ENCODE measurements at places on chromosomes 7 and 10. TPM values are rescaled to one million over a fixed set of nuclear protein-coding genes. Genes with fewer than 3 reads are reported as not detected.

The EFCAB10 gene
- total RNA-seq: 0.39 TPM

The MRC1 gene
- 0.11 TPM for total RNA-seq

The CDK14 gene
- 15.4 TPM for total RNA-seq

The ADARB2 gene
- not detected for total RNA-seq

The TES gene
- 1,070 TPM for total RNA-seq

The ZNF503 gene
- total RNA-seq: 18.1 TPM

The NRF1 gene
- total RNA-seq: 13.7 TPM

The SAMD9L gene
- 0.79 TPM for total RNA-seq

The ADRA2A gene
- 0.79 TPM for total RNA-seq

The EBLN1 gene
- total RNA-seq: not detected

The PNLIPRP3 gene
- not detected for total RNA-seq

The CNTNAP2 gene
- total RNA-seq: not detected

The FAM25C gene
- 20.6 TPM for total RNA-seq

The TBC1D12 gene
- 10.3 TPM for total RNA-seq

The BTAF1 gene
- total RNA-seq: 32.9 TPM

The TMEM229A gene
- total RNA-seq: not detected

The NCF1 gene
- 0.11 TPM for total RNA-seq

The GSDME gene
- total RNA-seq: 65.0 TPM

The NPFFR1 gene
- total RNA-seq: not detected

The SSC4D gene
- total RNA-seq: 6.3 TPM

The TMUB1 gene
- 29.1 TPM for total RNA-seq

The LRRD1 gene
- 0.11 TPM for total RNA-seq

The SPDYE6 gene
- not detected for total RNA-seq

The DIP2C gene
- total RNA-seq: 18.8 TPM

The CHN2 gene
- total RNA-seq: 25.5 TPM

The ELOVL3 gene
- not detected for total RNA-seq

The LRRC18 gene
- total RNA-seq: not detected

The SPAM1 gene
- not detected for total RNA-seq

The EPO gene
- 0.39 TPM for total RNA-seq

The CYP3A4 gene
- not detected for total RNA-seq

The FAM200A gene
- 9.0 TPM for total RNA-seq

The MGAM2 gene
- not detected for total RNA-seq

The CPN1 gene
- not detected for total RNA-seq

Data from placental epithelial cell (primary cell).